Stimulated activated CD4-positive, alpha-beta T cell treated with anti-CD3 and anti-CD28 coated beads, Interleukin-4, amount 100 ng/mL, for 24 hours (primary cell): ENCODE measurements at places on chromosomes 2 and 18.

- DNase-seq = no peak
These were observed 22.7 kb upstream of the INHBB start for GRCh38 chr2:120323214-120323613.

GRCh38 chr18:44740000-44740399 lies 59.3 kb downstream of the SETBP1 start:
- DNase-seq = no peak

DNA sequence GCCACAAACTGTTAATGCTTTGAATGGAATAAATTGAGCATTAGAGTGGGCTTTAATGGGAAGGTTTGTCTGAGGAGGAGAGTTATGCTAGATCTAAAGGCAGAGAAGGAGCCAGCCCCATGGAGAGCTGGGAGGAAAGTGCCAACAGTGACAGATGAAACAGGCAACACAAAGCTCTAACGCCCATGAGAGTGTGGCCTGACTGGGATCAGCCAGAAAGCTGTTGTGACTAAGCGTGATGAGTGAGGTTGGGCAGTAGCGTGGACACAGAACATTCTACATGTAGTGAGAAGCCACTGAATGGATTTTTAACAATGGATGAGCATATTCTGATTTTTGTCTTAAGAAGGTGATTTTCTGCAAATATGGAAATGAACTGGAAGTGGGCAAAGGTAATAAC lies 185.3 kb upstream of the SIX2 start:
- no peak for DNase-seq

- DNase-seq = no peak
These were observed 41.6 kb downstream of the TDRD15 start for GRCh38 chr2:21165350-21165749.

- DNase-seq = no peak
These were observed 32.9 kb downstream of the RMC1 start for GRCh38 chr18:23536204-23536603.

DNA sequence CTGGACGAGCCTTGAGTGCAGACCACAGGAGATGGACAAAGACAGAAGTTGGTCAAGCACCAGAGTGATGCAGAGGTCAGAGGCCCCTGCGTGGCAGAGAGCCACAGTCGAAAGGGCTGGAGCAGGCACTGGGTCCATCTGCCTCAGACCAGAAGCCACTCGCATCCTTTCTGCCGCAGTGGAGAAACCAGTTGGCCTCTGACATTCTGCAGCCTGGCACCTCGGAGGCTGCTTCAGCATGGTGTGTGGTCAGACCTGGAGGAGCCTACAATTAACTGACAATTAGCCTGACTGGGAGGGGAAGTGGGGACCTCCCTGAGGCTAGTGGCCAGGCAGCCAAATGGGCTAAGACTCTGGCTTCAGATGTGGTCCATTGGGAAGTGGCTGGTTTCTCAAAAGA lies 111.1 kb downstream of the SGPP2 start:
- no peak for DNase-seq

- DNase-seq = no peak
These were observed 52.0 kb downstream of the GATA6 start for GRCh38 chr18:22221350-22221749.

DNA sequence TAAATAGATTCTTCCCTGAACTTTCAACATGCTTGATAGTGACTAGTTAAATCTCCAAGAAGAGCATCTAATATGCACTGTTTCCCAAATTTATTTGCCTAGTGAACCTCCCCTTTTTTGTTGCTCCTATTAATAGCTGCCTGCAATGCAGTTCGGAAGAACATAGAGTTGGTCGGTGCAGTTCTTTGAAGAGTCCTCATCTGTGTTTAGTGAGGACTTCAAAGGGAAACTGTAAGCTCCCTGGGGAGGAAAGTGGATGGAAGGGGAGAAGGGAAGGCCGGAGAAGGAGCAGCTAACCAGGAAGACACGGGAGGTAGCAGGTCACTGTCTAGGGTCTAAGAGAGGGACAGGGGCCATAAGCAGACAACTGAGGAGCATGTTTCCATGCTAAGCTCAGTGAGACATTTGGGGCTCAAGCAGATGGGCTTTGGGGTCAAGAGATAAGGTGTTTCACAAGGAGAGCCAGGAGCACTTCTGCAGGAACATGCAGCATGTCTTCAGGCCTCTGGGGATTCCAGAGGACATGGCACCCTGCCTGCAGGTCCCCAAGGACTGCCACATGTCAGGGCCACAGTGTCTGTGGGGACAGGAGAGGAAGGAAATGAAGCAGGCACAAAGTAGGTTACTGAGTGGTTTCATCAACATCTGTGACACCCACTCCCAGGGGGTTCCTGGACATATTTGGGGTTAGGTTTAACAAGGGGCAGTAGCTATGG lies 48.7 kb upstream of the ANXA4 start:
- peak; percentile 20 for DNase-seq

GRCh38 chr2:24354957-24355356 lies 5.4 kb downstream of the ITSN2 start:
- no peak for DNase-seq

DNA sequence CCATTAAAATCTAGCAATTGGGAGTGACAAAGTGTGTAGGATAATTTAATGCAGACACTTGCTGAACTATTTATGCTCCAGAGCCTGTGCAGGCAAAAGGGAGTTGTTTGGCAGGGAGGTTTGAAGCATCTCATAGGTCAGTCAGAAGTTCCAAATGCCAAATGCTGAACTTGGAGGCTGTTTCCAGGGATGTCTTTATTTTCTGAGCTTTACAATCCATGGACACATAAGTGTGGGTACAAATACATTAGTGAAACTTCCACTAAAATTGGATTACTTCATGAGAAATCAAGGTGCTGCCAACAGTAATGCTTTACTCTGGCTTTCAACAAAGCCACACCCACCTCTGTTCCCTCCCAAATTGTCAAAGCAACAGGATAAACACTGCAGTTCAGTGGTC lies 422.1 kb upstream of the SETBP1 start:
- DNase-seq = no peak

- DNase-seq = no peak
These were observed 453.8 kb upstream of the MC4R start for GRCh38 chr18:60826346-60826745.

- DNase-seq = no peak
These were observed 443.7 kb upstream of the CWC22 start for GRCh38 chr2:180450841-180451240.

DNA sequence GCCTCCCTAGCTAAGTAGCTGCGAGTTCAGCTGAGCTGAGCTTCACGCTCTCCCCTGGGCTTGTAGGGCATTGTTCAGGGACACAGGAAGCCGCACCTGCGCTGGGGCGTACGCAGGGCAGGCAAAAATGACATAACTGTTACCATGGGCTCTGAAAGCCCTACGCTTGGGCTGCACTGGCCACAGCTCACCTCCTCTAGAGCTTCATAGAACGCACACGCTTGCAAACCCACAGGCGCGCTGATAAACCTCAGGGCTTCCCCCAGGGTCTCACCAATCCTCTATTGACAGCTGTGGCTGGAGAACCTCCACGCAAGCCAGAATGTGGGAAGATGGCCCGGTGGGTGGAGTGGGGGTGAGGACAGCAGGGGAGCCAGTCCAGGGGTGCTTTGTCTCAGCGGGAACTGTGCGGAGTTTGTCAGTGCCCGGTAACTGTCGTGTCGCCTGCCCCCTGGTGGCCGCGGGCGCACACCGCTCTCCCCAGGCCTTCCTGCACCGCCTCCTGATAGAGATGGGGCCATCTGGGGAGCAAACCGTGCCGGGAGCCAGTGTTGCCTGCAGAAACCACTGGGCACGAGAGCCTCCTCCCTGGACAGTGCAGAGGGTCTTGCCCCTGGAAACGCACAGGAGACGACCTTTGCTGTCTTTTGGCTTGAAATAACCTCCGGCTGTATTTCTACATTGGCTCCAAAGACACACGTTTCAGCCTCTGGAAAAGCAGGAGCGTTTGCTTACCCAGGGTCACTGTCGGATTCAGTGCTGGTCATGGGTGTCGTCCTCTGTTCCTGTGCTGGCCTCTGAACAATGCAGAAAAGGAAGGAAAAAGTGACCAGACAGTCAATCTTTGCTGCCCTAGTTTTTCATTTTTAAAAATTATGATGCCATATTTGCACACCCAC lies 17.0 kb upstream of the CIDEA start:
- peak; percentile 67 for DNase-seq

DNA sequence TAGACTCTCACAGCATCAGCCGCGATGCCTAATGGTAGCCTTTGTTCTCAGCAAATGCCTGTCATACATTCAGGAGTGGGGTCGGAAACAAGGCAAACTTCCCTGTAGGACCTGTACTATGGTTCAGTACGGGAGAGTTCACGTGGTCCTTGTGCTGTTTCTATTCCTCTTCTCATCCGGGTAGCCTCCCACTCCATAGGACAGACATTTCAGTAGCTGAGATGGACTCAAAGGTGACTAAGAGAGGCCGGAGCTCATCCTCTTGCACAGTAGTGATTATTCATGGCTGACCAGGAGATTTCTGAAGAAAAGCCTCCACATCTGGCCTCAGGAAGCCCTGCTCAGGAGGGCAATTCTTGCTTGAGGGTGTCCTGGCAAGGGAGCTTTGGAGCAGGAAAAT lies 117.8 kb upstream of the SPRED2 start:
- DNase-seq = no peak

DNA sequence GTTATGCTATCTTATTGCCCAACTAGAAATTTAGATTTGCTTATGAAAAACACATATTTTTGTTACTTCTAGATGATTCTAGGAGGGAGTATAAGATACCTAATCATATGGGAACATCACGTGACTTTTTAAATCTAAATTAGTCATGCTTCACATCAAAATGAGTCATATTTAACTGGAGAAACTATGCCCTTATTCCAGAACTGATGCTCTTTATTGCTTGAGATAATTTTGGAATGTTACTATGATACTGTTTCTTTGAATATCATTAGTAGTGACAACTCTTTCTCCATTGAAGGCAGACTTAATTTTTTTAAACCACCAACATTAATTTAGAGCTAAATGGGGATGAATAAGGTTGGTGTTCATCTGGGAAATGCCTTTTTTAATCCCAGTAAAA lies 19.9 kb upstream of the ELAC1 start:
- no peak for DNase-seq

- no peak for DNase-seq
These were observed 182.9 kb upstream of the SIX3 start for GRCh38 chr2:44758591-44758990.

DNA sequence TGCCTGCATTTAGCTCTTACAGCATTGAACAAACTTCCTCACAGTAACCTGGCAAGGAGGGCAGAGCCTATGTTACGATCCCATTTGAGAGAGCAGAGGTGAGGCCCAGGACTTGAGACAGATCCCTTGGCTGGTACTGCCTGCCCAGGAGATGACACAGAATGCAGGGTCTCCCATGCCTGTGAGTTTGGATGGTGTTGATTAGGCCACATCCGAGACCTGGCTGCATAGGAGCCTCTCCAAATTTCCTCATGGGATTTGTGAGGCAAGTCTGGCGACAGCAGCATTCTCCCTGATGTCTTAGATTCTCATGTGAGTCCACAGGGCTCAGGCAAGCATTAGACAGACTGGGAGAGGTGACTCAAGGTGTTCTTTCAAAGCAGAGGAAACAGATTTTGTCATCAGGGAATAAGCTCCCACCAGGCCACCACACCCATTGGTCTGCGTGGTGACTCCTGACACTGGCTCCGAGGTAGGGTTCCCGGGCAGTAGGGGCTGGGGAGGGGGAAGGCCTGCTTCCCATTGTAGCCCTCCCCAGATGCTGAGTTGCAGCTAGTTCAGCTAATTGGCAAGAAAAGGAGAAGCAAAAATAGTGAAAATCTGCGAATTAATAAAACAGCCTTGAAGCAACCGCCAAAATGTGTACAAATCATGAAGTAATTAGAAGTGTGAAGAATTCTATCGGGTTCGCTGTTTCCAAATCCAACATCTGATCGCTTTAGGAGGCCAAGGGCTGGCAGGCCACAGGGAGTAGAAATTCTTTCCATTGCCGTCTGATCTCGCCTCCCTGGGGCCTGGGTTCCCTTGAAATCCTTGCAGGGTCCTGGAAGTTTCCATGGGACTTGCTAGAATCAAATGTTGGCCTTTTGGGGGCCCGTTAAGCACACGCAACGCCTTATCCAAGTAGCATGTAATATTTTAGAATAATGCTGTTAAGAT lies 68.0 kb downstream of the MAPK4 start:
- no peak for DNase-seq

- no peak for DNase-seq
These were observed 556 bp downstream of the CYRIA start for GRCh38 chr2:16664809-16665747.

DNA sequence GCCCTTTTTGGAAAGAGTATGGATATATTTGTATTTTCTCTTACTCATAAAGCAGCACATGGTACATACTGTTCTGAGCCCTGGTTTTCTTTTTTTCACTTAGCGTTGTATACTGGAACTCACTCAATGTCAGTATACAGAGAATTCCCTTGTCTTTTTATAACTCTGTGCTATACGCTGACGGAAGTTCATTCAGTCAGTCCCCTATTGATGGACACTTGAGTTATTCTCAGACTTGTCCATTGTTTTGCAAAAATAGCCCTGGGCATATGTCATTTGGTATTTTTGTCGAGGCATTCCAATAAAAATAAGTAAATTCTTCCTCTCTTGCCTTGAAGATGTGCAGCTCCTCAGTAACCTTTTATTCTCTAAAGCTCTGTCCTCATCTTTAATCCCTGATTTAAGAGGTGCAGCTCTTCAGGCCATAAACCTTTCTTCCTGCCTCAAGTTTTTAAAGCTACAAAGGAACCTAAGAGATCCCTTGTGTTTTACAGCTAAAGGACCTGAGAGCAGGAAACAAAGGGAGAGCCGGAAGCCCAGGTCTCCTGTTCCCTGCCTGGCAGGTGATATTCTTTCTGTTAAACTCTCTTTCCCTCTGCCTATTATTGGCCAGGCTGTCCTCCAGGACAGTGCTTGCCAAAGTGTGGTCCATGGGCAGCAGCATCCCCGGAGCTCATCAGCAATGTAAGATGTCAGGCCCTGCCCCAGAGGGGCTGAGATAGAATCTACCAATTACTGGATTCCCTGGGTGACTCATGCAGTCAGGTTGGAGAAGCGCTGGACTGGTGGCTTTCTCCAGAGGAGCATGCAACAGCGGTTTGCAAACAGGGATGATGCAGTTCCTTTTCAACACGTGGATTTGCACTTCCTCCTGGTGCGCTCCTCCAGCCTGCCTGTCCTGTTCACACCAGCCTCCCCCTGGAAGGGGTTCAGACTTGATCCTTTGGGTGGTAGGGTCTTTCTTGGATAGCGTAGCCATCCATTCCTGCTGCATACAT lies 158.0 kb downstream of the NEDD4L start:
- DNase-seq = no peak

GRCh38 chr2:174868878-174869277 lies 104.6 kb upstream of the CHRNA1 start:
- DNase-seq = no peak

DNA sequence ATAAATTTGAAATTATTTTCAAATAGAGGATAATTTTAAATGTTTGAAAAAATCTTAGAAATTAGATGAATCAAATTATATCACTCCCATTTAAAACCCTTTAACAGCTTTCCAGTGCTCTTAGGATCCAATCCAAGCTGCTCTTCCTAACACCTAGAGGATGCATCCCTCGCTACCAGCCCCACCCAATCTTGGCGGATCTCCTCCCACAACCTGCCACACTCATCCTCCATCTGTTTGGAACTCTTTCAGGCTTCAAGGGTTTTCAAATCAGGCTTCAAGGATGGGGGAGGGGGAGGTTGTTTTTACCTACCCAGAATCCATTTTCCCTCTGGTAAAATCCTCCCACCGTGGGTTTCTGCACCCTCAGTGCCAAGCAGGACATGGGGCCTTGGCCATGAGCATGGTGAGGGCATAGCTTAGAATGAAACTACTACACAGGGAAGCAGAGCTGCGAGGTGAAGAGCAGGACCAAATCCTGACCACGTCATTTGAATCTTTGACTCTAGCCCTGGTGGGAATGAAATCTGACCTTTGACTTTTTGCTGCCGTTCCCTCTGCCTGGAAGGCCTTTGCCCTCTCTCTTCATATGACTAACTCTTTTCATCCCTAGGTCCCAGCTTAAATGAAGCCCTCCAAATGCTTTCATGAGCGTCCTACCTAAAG lies 113.0 kb upstream of the MAPRE2 start:
- no peak for DNase-seq
